ENCODE measurements at places on chromosomes 2 and 18.

GRCh38 chr18:25133879-25134278, 218.1 kb downstream of the ZNF521 start:
- no peak for DNase-seq

DNA sequence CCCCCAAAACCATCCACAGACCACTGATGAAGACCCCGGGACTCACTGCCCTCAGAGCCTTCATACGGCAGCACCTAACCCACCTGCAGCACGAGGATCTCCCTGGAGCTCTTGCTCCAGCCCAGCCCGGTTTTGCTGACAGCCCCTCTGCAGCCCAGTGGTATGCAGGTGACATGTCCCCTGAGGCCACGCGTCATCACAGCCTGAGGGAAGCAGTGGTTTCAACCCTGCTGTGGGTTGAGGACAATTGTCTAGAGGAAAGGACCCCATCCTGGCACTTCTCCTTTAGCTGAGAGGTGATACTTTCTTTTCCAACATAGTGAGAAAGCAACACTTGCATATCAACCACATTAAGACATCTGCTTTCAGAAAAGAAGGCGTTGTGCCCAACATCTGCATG, 134.0 kb downstream of the SEPTIN10 start:
- no peak for DNase-seq

DNA sequence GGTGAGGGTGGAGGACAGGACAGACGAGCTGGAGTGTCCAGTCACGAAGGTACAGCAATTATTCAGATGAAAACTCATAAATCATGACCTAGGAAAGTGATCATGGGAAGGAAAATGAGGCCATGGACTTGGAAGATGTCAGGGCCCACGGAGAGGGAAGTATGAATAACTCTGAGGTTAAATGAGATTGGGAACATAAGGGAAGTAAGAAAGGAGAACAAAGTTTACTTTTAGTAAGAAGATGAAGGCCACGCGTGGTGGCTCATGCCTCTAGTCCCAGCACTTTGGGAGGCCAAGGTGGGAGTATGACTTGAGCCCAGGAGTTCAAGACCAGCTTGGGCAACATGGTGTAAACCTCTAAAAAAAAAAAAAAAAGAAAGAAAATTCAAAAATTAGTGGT, 56.2 kb downstream of the AQP4 start:
- DNase-seq: no peak

GRCh38 chr2:210551001-210551400, 5.4 kb upstream of the CPS1 start:
- no peak for DNase-seq

DNA sequence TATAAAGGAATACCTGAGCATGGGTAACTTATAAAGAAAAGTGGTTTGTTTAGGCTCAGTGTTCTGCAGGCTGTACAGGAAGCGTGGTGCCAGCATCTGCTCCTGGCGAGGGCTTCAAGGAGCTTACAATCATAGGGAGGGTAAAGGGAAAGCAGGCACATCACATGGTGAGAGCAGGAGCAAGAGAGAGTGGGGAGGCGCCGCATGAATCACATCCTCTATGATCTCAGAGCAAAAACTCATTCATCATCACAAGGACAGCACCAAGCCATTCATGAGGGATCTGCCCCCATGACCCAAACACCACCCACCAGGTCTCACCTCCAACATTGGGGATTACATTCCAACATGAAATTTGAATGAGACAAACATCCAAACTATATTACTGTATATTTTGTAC, 32.5 kb downstream of the R3HDM1 start:
- no peak for DNase-seq

- DNase-seq: no peak
Observed at GRCh38 chr2:159089543-159089942, 121.1 kb downstream of the TANC1 start.

DNA sequence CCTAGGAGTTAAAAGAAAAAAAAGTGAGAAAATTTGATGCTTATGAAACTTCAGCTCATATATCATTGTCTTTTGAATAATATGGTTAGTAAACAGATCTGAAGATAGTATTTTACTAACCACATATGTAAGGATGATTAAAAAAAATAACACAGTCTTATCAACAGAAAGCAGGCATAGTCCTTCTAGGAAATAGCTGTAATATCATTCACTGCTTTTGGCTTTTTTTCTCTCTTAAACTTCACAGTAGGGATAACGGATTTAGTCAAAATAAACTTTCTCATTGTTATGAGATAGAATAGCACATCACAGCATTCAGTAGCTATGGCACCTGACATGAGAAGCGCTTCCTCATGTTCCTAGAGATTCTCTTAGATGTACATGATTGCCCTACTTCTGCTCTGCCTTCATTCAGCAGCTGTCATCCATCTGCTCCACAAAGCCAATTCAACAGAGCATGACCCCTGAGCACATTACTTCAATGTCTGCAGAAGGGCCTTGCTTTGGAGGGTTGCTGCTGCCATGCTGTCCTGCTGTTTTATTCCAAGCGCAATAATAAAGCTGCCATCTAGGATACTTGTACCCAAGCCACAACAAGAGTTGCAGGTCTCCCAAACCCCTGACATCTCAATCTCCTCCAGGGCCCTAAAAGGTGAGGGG, 67.0 kb downstream of the TTC21B start:
- DNase-seq: no peak

DNA sequence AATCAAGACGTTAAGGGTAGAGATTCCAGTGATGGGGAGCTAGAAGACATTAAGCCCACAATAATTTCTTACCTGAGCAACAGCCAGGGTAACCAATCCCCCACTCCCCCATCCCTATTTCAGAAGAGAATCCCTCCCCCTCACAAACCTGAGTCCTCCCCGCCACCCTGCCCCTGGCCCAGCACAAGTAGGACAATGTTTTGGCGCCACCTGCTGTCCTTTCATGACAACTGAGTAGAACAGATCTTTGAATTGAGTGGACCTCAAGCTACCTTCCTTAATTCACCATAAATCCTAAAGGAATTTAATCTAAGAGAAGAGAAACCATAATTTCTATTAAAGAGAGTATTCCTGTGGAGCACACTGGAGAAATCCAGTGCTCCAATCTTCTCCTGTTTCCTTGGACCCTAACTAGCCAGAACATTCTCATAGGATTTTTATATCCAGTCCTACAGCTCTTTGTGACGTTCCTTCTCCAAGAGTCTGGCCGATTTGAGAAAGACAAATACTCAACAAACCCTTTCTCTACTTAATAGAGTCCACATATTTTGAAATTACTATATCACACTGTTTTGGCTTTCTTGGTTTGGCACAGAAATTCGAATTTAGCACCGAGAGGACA, 41.1 kb downstream of the NHEJ1 start:
- DNase-seq: no peak

DNA sequence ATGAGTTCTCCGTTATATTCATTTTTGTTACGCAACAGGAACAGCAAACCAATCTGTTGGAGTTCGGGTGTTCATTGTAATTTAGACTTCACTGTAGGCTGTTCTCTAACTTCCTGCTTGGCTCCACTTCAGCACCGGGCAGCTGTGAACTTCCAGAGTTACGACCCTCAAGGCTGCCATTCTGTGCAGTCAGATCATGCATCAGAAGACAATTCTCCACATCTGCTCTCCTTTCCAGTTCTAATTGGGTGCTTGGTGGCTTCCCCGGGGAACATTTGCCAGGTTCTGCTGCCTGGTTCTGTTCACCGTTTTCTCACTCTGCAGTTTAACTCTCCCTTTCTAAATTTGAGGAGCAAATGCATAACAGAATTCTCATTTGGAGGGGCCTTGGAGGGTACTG, 237.7 kb downstream of the NYAP2 start:
- DNase-seq: no peak

GRCh38 chr2:186569897-186570296, 20.0 kb upstream of the ITGAV start:
- DNase-seq: no peak

DNA sequence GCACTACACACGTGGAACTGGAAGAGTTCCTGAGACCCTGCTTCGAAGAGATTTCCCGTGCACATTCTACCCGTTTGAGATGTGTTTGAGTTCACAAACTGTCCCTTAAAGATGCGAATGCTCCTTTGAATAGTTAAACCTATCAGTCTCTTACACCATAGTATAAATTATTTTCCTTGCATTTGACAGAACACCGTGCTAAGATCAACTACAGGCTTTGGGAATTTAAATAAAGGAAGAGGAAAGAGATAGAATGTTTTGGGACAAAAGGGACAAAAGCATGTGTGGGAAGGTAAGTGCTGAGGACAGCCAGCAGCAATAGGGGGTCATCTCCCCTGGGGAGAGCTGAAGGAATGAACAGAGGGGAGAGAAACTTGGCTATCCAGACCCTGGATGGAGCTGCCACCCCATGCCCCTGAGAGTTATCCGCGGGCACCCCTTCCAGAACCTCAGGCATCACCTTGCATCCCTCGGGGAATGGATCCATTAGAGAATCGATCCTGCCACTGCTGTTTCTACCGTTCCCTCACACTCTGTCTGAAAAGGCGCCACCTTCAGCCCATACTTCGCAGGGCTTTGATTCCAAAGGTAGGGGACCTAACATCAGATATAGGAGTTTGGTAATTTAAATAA, 888 bp upstream of the ADCY3 start:
- DNase-seq: no peak

GRCh38 chr2:158011055-158011771, 90.5 kb upstream of the UPP2 start:
- no peak for DNase-seq

GRCh38 chr18:44878335-44878734, 197.6 kb downstream of the SETBP1 start:
- DNase-seq: no peak

DNA sequence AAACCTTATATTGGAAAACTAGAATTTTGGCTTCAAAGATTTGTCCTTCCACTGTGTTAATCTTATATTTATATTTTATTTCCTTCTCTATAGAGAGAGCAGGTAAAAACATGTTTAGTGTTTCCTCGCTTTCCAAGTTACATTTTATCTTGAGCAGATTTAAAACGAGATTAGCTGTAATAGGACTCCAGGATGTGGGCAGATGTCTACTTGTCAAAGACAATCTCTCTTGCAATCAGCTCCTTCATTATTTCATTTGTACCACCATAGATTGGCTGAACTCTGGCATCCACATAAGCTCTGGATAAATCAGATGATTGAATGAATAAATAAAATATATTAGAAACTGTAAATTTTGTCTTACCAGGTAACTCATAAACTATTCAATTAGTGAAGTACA, 17.5 kb upstream of the KANSL1L start:
- no peak for DNase-seq

GRCh38 chr2:8403876-8404275, 278.0 kb upstream of the ID2 start:
- no peak for DNase-seq

DNA sequence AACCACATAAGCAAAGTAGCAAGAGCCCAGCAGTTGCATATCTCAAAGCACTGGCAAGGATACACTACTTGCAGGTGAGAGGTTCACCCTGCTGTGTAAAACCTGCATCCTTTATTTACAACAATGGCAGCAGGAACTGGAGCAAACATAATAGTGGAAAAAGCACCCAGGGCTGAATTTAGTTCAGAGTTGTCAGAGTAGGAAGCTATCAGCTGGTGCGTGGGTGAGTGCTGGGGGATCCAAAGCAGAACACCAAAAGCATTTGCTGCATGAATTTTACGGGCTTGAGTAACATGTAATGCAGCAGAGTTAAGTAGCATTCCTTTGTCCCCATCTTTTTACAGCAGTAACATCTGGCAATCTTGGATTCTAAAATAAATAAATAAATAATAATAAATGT, 73.5 kb upstream of the SRD5A2 start:
- DNase-seq: no peak

DNA sequence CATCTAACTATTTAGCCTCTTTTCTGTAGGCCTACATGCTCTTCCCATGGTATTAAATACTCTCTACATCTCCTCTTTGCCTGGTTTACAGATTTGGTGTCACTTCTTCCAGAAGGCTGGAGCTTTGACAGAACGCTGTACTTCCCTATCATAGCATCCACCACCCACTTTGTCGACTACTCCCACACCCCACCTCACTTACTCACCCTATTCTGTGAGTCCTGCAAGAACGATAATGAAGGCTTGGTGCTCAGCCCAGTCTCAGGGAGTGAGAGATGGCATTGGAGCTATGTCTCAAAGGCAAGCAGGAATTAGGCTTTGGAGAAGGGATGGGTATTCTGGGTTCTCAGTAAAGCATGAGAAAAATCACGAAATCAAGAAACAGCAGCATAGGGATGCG, 20.3 kb upstream of the KDM3A start:
- no peak for DNase-seq

GRCh38 chr2:45307147-45307546, 297.9 kb upstream of the SIX2 start:
- DNase-seq: no peak

DNA sequence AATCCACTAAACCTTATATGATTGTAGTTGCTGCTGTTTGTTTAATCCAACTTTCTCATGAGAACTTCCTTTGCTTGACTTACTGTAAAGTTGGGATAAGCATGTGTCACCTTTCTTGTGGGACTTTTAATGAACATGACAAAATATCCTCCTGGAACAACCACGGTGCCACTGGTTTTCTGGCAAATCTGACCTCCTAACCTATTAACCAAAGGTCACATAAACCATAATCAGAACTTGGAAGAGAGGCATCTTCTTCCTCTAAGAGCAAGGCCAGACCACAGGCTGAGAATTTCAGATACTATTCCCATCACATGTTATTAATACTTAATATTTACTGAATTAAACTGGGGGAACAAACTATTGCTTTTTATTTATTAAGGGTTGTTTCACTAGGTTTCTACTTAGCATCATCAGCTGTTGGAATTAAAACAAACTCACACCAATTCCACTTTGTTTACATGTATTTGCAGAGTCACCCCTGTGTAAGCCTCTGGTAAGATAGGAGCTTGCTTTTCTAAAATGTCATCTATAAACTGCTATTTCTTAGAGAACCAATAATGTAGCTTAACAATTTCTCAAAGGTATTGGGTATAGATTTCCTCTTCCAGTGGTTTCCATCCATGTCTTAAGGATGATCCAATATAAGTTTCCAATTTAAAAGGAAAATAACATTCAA, 2.2 kb downstream of the SLC40A1 start:
- DNase-seq: no peak

DNA sequence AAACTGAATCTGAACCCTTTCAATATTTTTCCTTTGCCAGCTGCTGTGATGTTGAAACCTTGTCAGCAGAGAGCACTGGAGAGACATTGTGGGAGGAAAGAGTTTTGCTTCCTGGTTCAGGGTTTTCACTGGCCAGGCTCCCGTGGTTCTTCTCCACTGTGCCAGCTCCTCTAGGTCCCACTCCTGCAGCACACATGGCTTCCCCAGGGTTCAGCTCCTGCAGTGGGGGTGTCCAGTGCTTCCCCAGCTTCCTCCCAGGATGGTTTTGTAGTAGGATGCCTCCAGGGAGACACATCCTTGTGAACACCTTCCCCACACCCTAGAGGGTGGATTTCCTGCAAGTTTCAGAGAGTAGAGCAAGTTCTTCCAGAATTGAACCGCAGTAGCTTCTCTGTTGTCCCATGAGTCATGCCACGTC, 24.0 kb upstream of the SULT1C3 start:
- no peak for DNase-seq

DNA sequence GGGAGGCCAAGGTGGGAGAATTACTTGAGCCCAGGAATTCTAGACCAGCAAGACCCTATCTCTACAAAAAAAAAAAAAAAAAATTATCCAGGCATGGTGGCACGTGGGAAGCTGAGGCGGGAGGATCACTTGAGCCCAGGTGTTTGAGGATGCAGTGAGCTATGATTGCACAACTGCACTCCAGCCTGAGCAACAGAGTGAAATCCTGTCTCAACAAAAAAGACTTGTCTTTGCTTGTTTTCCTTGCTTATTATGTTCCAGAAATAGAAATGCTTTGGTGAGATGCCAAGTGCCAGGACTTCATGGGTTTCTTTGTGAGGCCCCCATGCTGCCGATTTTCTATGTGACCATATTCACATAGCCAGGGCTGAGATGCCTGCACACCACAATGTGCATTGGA, 9.0 kb downstream of the DCDC2C start:
- no peak for DNase-seq

All from CMK (cell line).